ENCODE measurements at places on chromosomes 3 and 15.

DNA sequence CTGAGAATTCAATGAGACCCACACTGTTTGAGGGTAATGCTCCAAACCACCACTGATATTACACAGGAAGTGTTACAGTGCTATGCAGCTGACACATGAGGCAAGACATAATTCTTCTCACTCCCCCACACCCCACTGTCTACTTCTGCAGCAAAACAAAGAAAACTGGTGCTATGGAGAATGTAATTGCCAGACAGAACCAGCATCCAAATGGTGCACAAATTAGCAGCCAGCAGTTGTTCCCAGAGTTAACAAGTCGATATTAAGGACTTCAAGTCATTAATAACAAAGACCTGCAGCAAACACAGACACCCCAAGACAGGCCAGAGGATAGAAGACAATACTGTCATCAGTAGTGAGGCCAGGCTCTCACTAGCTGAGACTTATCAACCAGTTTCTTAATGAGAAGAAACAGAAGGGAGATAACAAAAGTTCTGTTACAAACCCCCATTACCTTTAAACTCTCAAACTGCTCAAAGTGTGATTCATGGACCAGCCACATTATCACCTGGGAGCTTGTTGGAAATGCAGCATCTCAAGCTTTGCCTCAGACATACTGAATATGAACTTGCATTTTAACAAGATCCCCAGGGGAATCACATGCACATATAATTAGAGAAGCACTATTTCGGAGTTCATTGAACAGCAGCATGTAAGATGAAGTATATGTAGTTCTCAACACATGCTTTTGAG, 58.7 kb upstream of the FNDC3B start:
- no peak for DNase-seq

DNA sequence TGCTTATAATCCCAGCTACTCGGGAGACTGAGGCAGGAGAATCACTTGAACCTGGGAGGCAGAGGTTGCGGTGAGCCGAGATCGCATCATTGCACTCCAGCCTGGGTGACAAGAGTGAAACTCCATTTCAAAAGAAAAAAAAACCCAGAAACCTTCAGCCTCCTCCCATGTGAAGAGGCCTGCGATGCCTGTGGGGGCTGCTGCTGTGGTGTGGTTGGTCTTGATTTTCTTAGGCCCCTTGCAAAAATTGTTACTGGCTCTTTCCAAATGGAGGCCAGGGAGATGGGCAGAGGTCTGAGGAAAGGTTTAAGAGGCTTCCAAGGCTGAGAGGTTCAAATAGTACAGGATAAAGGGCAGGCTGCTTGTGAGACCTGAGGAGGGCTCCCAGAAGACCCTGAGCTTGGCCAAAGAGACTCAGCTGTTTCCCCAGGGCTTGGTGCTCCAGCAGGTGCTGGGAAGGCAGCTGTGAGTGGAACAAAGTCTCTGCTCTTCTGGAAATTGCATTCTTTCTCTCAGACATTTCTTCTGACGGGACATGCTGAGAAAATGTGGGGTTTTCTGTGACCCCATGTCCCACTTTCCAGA, 18.4 kb downstream of the GCSAM start:
- no peak for DNase-seq

GRCh38 chr3:67653425-67654098, 850 bp downstream of the SUCLG2 start:
- no peak for DNase-seq

- DNase-seq = no peak
Measured at GRCh38 chr3:183388213-183388895, 40.1 kb downstream of the MCF2L2 start.

DNA sequence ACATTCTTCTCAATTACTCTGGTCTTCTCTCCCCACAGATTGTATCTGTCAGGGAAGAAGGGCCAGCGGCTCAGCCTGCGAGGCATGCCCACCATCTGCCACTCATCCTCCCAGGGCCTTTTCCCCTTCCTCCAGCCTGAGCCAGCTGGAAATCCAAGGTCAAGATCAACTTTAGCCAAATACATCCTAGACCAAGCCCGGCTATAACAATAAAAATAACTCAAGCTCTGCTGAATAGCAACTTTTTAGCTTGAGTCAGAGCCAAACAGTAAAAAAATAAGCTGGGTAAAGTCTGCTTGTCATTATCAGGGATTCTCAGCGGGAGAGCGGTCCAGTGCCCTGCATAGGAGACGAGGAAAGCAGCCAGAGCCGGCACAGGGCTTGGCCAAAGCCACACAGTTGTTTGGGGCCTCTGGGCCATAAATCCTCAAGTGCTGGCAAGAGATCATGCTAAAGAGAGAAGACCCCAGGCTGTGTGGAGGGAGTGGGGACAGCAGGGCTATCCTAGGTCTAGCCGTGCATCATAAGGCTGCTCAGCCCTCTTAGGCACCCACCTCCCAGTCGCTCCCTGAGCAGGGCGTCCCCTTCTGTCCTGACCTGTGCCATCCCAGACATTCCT, 76.2 kb upstream of the HERC1 start:
- DNase-seq = peak; percentile 36

GRCh38 chr3:50577348-50577747, 8.0 kb downstream of the HEMK1 start:
- DNase-seq = no peak

DNA sequence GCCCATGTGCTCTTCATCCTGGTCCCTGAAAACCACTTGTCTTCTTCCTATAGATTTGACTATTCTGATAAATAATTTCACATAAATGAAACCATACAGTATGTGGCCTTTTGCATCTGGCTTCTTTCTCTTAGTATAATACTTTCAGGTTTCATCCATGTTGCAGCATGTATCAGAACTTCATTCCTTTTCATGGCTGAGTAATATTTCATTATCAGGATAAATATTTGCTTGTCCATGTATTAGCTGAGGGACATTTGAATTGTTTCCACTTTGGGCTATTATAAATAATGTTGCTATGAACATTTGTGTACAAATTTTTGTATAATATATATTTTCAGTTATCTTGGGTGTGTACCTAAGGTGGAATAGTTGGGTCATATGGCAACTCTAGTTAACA, 29.8 kb upstream of the AEN start:
- DNase-seq = no peak

DNA sequence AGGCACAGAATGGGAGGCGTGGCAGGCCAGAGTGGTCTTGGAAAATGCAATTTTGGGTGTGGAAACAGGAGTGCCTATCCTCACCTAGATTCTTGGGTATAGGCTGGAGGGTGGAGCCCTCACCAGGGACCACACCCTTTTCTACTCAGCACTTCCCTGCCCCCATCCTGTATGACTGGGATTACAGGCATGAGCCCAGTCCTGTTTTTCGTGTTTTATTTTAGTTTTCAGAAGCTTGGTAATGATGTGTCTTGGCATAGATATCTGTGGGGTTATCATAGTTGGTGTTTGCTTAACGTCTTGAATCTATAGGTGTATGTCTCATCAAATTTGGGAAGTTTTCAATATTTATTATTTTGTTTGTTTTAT, 248.7 kb upstream of the CBLB start:
- no peak for DNase-seq

DNA sequence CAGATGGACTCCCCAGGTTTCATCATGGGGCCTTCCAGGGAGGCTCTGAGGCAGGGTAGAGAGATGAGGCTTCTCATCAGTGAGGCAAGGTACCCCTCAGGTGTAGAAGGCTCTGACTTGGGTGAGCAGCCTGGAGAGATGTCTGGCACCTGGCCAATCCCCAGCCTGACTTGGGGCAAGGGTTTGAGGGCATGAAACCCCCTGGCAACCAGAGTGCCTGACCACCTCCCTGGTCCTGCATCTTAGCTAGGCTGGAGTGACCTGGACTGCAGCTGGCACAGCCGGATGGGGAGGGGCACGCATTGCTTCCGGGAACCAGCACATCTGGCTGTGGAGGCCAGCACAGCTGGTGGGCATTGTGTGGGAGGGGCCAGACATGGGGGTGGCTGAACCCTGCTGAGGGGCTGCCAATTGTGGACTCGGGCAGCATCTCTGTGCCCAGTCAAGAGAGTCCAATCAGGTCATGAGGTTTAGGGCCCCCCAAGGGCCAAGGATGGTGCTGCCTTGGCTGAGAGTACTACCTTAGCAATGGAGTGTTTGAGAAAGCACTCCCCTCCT, 1.9 kb downstream of the ZBTB47 start:
- no peak for DNase-seq

- no peak for DNase-seq
Measured at GRCh38 chr3:67018789-67019526, 20.9 kb downstream of the KBTBD8 start.

DNA sequence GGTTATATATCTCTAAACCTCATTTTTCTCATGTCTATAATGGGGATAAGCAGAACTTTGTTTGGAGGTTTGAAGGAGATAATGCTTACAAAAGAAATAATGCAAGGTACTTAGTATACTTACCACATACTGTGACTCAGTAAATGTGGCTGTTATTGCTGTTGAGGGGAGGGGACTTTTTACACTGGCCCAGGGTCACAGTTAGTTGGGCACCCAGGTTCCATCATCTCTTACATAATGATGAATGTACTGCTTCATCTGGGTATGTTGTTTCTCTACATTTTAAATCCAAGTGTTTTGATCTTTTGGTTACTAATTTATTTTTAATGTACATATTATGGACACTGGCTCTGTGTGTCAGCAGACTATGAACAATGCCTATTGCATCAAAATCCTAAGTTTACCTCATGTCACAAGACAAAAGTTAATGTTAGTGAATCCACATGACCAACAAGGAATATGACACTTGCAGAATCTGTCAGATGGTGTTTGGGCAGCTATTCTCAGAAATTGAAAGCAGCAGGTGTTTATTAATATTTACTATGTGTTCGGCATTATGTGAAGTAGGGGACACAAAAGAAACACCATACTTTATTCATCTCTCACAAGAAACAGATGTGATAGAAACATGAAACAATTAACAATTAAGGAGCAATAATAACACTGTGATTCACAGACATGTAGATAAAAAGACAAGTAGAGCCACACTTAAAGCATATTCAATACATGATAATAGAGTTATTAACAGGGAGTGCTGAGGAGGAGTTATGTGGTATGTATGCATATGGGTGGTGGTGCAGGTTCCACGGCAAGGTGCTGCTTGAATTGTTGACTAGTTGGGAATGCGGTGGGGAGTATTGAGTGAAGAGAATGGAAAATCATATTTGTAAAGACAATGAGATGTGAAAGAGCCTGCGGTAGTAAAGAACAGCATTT, 109.7 kb downstream of the GALK2 start:
- DNase-seq = no peak

DNA sequence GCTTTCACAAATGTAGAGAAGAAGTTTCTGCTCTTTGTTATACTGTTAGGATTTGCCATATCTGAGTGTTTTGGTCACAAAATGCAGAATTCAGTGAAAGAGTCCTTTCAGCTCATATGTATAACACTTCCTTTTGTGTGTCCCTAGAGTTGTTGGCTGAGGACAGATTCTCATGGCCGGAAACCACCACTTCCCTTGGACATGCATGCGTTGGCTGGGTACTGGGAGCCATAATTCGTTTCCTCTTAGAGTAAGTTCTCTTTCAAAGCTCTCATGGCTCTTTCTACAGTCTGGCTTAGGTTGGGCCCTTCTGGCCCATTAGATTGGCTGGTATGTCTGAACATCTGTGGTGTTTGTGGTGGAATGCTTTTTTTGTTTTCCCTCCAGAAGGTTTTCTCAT, 298.5 kb downstream of the DIPK2A start:
- DNase-seq = no peak

GRCh38 chr15:29822100-29822683, at the start of gene TJP1:
Gene TJP1 (minus strand): TSS chr15:29822468. CDS start chr15:29822028, 440 bp downstream.
- no peak for DNase-seq

- no peak for DNase-seq
Measured at GRCh38 chr15:41984622-41985021, 12.3 kb upstream of the EHD4 start.

- no peak for DNase-seq
Measured at GRCh38 chr15:24823473-24823872, 131.3 kb upstream of the SNRPN start.

DNA sequence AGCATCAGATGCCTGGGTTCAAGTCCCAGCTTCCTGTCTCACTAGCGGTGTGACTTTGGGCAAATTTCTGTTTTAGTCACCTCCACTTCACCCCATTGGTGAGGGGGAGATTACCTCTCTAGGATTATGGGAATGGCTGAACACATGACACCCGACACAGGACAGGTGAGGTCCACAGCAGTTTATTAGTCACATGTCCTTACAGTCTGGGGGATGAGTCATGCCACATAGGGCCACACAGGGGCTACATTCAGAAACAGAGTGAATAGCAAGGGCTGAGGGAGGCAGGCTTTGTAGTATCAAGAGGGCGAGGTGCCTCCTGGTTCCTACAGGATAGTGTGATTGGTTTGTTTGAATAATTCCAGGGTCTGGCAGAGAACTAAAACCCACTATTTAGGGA, 15.2 kb upstream of the ITGA11 start:
- DNase-seq = no peak

- DNase-seq = no peak
Measured at GRCh38 chr15:81948751-81949150, 97.1 kb downstream of the MEX3B start.

DNA sequence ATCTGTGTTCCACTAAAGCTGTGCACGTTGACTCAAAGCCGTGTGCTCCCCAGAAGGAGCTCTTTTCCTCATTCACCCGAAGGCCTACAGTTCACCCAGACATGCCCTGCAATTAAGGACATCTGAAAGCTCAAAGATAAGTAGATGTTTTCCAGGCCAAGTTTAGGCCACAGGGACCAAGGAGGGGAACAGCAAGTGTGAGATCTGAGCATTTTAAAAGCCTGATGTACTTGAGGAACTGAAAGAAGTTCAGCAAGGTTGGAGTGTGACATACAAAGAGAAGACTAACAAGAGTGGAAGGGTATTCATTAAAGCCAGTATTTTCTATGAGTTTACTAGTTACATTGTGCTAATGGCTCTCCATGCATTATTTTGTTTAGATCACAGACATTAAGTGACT, 68.0 kb downstream of the CASR start:
- no peak for DNase-seq

DNA sequence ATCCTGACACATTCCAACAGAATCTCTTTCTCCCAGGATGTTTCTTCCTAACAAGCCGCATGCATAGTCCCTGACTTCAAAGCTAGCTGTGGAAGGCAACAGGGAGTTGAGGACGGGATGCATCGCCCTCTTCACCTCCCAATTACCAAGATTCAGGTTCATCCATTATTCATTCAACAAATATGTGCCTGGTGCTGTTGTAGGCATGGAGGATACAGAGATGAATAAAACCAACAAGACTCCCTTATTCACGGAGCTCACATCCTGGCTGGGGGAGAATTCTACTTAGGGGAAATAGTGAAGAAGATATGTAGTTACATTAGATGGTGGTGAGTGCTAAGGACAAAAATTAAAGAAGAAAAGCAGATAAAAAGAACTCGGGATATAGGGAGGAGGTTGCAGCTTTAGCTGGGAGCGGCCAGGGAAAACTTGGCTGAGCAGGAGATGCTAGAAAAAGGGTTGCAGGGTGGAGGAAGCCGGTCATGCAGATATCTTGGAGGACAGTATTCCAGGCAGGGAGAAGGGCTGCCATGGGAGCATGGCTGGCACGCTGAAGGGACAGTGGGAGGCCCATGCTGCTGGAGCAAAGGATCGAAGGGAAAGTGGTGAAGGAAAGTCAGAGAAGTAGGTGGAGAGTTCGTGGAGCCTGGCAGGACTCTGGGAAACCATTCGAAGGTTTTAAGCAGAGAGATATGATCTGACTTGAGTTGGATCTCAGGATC, 5.0 kb downstream of the ITGB5 start:
- no peak for DNase-seq

Measured in dermis microvascular lymphatic vessel endothelial cell (primary cell).